NCI-H69 (cell line): ENCODE measurements at places on chromosomes 13 and 19.
A peak's percentile ranks its signal among the peaks of the same experiment; 100 is the strongest.

DNA sequence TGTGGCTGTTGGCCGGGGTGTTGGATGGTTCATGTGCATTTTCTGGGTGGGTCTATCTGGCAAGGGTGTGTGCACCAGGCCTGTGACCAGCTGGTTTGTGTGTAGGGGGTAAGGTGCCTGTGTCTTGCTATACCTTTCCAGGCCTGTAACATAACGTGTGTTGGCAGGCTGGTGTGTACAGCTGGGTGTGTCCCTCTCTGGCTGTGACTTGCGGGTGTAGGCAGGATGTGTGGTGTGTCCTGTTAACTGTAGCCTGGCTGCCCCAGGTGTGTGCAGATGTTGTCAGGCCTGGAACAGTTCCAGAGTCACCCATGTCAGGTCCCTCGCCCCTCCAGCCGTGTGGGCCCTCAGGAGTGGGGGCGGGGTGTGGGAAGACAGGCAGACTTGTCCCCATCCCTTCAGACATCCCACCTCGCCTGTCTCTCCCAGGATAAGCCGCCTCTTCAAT, 9.8 kb downstream of the KCTD15 start:
- DNase-seq = no peak

DNA sequence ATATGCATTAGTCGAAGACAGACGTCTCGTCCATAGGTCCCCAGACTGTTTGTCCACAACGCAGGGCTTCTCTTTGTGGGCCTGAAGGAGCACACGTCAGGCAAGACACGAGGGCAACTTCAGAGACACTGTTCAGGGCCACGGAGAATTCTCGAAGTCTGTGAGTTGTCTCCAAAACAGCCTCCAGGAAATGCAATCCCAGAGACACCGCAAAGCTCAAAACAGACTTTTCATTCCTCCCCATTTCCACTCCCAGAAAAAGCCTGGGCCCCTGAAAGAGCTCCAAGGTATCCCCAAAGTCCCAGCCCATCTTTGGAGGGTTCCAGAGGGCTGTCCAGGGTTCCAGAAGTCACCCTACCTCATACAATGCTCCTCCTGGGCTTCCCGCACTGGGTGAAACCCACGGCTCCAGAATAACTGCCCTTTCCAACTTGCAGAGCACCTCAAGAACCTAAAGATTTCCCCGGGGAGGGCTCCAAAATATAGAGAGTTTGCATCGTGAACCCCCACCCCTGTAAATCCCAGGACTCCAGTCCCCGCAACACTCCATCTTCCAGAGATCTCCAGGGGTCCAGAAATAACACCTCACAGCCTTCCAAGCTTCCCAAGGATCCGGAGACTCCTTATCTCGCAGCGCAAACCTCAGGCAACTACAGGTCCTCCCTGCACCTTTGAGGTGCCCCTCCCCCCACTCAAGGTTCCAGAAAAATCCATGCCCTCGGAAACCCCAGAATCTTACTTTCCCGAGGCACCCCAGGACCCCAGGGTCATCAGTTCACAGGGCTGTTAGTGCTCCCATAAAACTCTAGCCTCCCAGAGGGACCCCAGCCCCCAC, 687 bp upstream of the FTL start:
- DNase-seq = peak; percentile 61

DNA sequence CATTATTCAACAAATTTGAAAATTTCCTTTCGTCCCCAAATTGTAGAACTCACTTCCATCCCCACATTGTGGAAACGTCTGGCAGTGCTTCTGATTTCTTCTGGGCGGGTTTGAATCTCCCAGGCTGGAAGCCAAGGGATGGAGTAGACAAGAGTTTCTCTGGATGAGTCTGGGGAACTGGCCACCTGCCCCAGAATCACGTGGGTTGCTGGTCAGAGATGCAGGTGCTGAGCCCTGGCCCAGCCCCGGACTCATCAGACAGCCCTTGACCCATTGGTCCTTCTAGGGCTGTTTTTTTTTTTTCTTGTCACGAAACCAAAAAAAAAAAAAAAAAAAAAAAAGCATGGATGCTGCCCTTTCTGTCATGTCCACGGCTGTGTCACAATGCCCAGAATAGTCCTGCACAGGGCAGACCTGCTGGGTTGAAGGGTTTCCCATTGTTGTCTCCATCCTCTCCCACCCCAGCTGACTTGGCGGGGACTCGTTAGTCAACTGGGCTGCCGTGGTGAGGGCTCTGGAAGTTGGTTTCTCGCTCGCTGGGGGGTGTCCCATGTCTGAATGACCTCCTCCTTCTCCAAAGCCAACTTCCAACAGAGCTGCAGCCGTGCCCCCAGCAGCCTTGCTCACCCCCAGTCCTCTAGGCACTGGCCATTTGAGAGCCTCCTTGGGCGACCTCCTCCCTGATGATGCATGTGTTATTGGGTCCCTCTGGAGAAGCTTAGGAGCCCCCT, 12.8 kb downstream of the CHST8 start:
- no peak for DNase-seq

DNA sequence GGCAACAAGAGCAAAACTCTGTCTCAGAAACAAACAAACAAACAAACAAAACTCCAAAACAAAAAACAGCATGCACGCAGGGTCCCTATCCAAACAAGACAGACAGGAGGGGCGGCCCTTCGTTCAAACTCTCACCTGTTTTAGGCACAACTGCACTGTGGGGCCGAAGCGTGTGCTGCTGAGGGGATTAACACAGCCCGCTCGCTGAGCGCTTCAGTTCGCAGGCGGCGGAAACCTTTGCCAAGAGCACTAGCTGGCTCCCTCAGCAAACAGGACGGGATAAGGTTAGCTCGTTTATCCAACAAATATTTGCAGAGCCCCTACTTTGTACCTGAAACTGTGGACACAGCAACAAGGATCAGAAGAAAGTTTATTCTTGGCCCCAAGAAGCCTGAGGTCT, 1.6 kb upstream of the ADPRHL1 start:
- DNase-seq = no peak

- DNase-seq = peak; percentile 84
Measured at GRCh38 chr13:35808846-35809245, 322.3 kb downstream of the DCLK1 start.

DNA sequence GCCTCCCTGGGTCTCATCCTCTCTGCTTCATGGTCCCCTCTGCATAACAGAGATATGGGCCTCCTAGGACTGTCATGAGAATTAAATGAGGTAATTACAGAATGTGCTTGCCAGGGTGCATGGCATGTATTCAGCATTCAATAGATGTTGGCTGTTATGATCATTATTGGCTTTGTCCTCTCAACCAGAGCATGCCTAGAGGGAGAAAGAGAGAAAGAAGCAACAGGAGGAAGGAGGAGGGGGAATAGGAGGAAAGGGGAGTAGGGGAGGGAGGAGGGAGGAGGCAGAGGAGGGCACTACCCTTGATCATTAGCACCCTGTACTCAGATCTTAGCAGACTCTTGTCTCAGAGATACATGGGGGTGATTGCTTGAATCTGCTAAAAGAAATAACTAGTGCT, 41.0 kb upstream of the SIAH3 start:
- peak; percentile 69 for DNase-seq

GRCh38 chr13:103898481-103898880, 832.3 kb upstream of the SLC10A2 start:
- DNase-seq = no peak

DNA sequence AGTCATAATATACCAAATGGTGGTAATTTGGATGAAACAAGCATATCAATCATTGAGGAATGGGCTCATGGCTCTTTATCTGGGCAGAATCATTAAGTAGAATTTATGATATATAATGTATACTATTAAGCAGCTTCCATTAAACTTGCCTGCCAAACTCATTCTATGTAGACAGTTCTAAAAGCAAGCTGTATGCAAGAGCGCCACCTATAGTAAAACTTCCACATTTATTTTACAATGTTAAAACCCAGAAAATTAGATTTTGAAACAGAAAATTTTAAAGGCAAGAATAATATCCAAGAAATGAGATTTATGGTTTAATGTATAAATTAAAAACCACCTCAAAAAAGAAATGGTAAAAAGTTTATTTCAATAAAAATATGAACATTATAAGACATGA, 161.5 kb downstream of the MZT1 start:
- DNase-seq = peak; percentile 45

DNA sequence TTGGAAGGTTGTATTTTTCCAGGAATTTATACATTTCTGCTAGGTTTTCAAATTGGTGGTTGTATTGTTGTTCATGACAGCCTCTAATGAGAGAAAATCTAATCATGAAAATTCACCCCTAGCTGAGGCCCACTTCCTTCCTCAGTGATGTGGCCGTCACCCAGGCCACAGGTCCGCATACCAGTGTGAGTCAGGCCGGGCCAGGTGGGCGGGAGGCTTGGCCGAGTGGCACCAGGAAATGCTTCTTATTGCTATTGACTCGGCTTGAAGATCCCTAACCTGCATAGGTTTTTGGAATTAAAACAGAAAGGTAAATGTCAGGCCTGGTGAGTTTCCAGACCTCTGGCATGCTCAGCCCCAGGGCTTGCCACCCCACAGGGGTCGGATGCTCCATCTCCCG, 88.7 kb downstream of the SCGB2B2 start:
- no peak for DNase-seq

DNA sequence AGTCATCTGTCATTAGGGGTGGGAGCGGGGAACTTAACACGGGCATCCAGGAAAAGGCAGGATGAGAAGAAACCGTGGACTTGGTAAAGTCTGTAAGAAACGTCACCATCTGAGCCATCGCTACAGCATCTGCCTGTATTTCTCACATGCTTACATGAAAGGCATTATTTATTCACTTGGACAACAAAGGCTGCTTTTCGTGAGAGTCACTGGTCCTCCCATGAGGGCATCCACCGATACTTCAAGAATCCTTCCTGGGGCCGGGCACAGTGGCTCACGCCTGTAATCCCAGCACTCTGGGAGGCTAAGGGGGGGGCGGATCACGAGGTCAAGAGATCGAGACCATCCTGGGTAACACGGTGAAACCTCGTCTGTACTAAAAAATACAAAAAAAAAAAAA, 16.1 kb downstream of the ZNF446 start:
- no peak for DNase-seq

DNA sequence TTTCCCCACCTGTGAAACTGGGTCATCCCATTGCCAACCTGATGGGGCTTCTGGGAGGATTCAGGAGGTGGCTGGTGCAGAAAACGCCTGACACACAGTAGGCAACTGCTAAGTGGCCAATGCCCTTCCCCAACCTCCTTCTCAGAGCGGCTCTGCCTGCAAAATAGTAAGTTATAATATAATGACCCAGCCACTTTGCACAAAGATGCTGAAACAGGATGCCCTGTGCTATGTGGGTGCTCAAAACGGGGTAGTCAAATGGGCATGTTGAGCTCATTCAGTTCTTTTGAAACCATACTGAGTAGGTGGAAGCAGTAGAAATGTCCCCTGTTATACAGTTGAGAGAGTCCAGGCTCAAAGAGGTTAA, 507 bp downstream of the MARCHF2 start:
- no peak for DNase-seq

- no peak for DNase-seq
Measured at GRCh38 chr13:79919091-79919490, 421.8 kb downstream of the SPRY2 start.

GRCh38 chr19:18368504-18369222, 17.3 kb upstream of the GDF15 start:
- DNase-seq = peak; percentile 75

DNA sequence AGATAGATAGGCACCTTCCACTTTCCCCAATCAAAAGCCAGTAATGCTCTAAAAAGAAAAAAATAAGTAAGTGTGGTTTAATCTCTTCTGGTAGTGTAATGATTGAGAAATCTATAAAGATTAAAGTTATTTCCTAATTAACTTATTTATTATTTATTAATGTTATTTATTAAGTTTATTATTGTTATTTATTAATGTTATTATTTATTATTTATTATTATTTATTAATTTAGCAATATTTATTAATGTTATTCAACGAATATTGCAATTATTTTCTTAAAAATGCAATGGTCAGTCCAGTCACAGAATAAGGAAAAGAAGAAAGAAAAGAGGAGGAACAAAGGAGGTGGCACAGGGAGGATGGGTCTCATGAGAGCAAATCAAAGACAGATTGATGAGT, 100.7 kb downstream of the FREM2 start:
- DNase-seq = no peak

DNA sequence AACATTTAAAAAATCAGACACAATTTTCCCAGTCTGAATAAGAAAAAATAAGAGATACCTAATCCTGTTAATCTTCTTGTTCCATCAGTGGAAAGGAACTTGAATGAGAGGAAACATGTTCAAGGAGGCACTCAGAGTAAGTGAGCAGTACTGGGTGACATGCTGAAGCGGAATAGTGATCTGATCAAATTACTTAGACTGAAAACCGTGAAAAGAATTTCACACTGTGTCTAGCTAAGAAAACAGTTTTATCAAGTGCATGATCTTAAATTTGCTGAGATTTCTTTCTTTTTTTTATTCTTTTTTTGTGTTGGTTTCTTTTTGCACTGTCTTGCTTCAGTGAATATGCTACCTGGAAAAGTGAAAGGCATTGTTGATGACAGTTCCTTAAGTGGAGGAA, 249.5 kb upstream of the SLC10A2 start:
- DNase-seq = no peak

DNA sequence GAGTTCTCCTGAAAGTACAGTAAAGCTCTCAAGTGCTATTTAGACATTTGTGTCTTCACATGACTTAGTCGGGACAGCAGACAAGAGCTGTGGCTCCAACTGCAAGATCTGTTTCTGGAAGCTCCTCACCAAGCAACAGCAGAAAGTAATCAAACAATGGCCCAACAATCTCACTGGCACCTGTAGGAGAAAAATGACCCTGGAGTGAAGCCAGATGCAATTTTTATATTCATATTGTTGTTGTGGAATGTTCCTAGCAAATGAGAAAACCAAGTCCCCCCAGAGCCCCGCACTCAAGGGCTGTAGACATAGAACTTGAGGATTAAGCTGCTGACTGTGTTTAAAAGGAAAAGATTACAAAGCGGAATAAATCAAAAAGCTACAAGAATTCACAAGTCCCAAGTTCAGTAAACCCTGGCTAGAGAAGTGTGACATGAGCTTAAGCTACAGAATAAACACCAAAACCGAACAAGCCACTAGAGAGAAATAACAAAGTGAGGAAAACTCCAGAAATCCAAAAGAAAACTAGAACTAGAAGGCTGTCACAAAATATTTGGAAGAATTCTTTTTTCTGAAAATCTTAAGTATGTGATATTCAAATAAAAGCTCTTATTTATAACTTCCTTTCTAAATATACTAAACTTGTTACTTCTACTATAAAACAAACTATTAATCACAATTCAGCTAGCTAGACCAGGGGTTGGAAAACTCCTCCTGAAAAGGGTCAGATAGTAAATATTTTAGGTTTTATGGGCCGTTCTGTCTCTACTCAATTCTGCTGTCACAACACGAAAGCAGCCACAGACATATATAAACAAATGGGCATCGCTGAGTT, 454.5 kb downstream of the SUCLA2 start:
- no peak for DNase-seq

DNA sequence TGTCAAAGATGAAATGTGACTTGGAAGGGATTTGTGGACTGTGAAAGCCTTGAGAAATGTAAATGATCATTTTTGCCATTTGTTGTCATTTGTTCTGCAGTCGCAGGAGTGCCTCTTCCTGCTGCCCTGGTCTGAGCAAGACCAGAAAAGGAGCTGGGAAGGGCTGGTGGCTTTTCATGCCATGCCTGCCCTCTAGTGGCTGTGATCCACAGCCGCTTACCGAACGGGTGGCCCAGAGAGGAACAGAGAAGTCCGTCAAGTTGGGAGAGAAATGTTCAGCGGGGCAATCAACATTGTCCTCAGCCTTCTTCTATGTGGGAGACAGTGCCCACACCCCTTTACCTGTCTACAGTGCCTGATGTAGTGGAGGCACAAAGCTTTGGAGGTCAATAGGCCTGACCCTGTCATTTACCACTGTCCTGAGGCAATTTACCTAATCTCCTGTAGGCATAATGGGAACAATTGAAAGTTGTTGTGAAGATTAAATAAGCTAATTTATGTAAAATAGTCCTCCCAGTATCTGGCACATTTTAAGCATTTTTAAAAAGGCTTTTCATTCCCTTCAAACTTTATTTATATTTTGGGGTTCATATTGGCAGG, 224.5 kb downstream of the B3GLCT start:
- peak; percentile 75 for DNase-seq
